Muscle of back (tissue), 13 donors: ENCODE measurements at places on chromosomes 16 and 17.

GRCh38 chr17:82226146-82226808 lies 2.6 kb upstream of the SLC16A3 start:
- no peak for DNase-seq

GRCh38 chr16:55501549-55502322 lies 7.1 kb upstream of the LPCAT2 start:
- no peak for DNase-seq

- peak; percentile 33 for DNase-seq
Observed at GRCh38 chr16:75272097-75272551, 20.7 kb upstream of the BCAR1 start.

- peak; percentile 91 for DNase-seq
Observed at GRCh38 chr17:50190293-50190602, 11.2 kb downstream of the COL1A1 start.

- DNase-seq, result no peak
Observed at GRCh38 chr16:25038239-25038954, 23.2 kb upstream of the ARHGAP17 start.

DNA sequence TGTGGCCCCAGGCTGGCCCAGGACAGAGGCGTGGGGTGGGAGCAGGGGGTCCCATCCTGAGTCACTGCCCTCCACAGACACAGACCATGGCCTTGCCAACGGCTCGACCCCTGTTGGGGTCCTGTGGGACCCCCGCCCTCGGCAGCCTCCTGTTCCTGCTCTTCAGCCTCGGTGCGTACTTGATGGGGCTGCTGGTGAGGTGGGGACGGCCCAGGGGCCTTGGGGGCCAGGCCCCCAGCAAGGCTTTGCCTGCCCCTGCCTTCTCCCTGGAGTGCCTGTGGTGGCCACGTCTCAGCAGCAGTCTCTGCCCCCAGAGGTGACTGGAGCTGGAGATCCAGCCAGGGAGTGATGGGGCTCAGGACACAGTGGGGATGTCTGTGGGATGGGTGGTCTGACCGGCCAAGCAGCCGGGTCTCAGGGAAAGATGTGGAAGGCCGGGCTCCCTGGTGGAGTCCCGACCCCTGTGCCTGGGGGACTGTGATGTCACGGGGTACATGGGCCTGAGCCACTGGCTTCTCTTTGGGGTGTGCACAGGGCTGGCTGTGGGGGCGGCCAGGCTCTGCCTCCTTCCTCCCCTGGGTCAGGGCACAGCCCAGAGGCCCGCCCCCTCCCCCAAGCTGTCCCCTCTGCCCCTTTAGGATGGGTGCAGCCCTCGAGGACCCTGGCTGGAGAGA lies 2.2 kb downstream of the MSLN start:
- no peak for DNase-seq
